Astrocyte (in vitro differentiated cells and primary cell): ENCODE measurements at places on chromosomes 16 and 17.

DNA sequence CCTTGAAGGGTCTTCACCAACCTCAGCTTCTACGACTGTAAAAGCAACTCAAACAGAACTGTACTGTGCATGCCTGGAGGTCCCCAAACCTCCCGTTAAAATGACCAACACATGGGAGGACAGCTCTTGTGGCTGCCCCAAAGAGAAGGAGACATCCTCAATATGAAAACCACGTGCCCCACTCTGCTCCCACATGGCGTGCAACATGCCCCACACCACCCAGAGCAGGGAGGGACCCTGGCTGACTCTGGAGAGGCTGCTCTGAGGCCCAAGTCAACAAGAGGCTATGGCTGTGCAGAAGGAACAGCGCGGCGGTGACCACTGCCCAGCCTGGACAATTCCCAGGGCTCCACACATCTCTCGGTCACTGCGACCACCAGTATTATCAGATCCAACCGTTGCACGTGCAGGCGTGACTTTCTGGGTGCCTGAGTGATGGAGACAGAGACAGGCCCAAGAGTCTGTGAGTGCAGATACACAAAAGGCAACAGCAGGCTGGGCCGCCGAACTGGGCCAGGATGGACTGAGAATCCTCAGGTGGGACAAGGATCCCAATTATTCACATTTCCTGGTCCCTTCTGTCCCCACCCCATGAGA lies 1.4 kb downstream of the PLD6 start:
- no peaks in the 10 kb centered on the region for H3K27me3 ChIP-seq
- H3K4me1 ChIP-seq, result peaks cover 22% of the 10 kb centered on the region
- peak overlapping the region; percentile 63 for H3K4me3 ChIP-seq
- H3K36me3 ChIP-seq, result no peaks in the 10 kb centered on the region
- no peak overlapping the region for H3K27ac ChIP-seq
- DNase-seq, result no peak

DNA sequence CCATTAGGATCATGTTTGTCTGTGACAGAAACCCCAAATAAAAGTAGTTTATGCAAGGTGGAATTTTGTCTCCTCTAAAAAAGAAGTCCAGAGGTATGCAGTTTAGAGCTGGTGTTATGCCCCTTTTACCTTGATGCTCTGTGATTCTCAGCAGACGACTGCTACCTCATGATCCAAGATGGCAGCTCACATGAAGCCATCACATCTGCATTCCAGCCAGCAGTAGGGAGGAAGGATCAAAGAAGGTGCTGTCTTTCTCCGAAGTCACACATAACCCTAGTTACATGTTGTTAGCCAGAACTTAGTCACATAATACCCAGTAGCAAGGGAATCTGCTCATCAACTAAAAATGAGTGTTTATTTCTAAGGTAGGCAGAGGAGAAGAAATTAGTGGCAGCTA lies 135.7 kb upstream of the HS3ST2 start:
- no peaks in the 10 kb centered on the region for H3K4me1 ChIP-seq
- H3K27ac ChIP-seq, result no peak overlapping the region
- H3K4me3 ChIP-seq, result no peak overlapping the region
- H3K36me3 ChIP-seq, result no peaks in the 10 kb centered on the region
- DNase-seq, result no peak

- peaks cover 4% of the 10 kb centered on the region for H3K27me3 ChIP-seq
- no peak overlapping the region for H3K27ac ChIP-seq
- no peaks in the 10 kb centered on the region for H3K36me3 ChIP-seq
- no peaks in the 10 kb centered on the region for H3K4me1 ChIP-seq
Observed at GRCh38 chr17:73722165-73722564, 77.9 kb upstream of the SDK2 start.

GRCh38 chr16:57483725-57484514 lies 2.4 kb downstream of the DOK4 start:
- no peaks in the 10 kb centered on the region for H3K27me3 ChIP-seq
- no peaks in the 10 kb centered on the region for H3K36me3 ChIP-seq
- no peak overlapping the region for H3K4me3 ChIP-seq
- H3K27ac ChIP-seq, result no peak overlapping the region
- peaks cover 17% of the 10 kb centered on the region for H3K4me1 ChIP-seq
- no peak for DNase-seq

DNA sequence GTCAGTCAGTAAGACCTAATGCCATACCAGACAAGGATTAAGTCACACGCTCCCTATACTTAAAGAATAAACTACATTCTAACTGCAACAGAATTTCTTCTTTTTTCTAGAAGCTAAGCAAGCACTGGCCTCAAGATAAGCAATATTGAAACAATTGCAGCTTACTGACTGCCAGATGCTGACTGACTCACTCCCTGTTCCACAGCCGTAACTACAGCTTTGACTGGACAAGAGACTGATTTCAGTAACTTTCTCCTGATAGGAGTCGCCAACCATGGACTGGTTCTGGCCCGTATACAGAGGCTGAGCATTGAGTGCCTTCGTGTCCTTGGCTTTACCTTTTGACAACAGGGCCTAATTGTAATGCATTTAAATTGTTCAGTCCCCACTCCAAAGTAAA lies 67.9 kb downstream of the TRIM37 start:
- no peaks in the 10 kb centered on the region for H3K27me3 ChIP-seq
- no peaks in the 10 kb centered on the region for H3K4me1 ChIP-seq
- H3K4me3 ChIP-seq, result no peak overlapping the region
- DNase-seq, result peak; percentile 49

DNA sequence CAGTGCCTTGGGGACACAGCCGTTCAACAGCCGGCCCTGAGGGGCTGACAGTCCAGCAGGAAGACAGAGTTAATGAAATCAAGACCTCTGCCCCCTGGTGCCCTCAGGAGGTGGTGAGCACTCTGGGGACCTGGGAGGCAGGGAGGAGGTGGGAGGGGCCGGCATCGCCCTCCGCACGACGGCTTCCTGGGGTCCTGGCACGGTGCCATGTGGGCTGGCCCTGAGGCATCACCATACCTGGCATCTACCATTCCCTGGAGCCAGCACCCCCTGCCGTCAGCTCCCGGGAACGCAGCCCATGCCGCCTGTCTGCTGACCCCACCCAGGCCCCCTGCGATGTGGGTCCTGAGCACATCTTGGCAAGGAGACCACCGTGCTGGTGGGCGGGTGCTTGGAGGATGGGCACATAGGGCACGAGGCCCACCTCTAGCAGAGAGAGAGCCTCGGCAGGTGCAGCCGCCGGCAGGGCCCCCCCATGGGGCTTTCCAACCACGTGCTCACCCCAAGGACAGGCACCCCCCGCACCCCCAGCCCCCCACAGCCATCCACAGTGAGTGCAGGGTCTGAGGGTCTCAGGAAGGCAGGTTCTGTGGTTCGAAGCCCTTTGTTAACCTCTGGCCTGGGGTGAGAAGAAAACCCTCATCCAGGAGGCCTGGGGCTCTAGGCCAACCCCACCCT lies 52.5 kb downstream of the ZFPM1 start:
- H3K27ac ChIP-seq, result no peak overlapping the region
- no peak for DNase-seq
- no peaks in the 10 kb centered on the region for H3K4me1 ChIP-seq
- H3K4me3 ChIP-seq, result no peak overlapping the region
- no peaks in the 10 kb centered on the region for H3K36me3 ChIP-seq

DNA sequence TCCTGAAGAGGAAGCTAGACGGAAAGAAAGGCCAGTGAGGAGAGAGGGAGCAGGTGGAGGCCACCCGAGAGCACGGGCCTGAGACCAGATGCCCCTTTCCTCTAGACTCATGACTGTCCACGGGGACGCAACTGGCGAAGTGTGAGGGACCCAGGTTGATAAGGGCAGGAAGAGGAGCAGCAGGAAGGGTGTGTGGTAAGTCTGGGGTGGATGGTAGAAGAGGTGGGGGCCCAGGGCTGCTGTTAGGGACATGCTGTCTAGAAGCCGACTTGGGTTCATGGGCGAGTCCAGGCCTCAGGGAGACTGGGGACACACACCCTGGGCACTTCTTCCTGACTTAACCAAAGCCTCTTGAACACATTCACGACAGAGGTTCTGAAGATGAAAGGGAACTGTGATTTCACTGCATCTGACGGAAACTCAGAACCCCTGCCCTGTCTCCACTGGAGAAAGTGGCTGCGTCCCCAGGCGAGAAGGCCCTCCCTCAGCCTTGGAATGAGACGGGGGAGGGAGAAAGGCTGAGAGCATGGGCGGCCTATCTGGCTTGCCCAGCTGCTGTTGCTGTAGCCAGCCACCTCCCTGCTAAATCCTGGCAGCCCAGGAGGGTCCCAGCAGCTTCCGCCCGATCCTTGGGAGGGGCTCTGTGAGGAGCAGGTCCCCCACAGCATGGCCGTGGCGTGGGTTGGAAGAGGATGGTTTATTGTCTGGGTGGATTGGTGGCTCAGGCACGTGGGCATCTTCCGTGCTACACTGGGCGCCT lies 6.0 kb downstream of the HIC1 start:
- peaks cover 9% of the 10 kb centered on the region for H3K36me3 ChIP-seq
- DNase-seq, result no peak
- H3K4me1 ChIP-seq, result peaks cover 72% of the 10 kb centered on the region
- peak overlapping the region; percentile 99 for H3K27ac ChIP-seq
- H3K27me3 ChIP-seq, result no peaks in the 10 kb centered on the region

GRCh38 chr17:3024346-3024745 lies 39.1 kb downstream of the OR1D5 start:
- H3K4me1 ChIP-seq, result no peaks in the 10 kb centered on the region
- no peaks in the 10 kb centered on the region for H3K27me3 ChIP-seq
- no peak overlapping the region for H3K4me3 ChIP-seq
- no peaks in the 10 kb centered on the region for H3K36me3 ChIP-seq
- no peak for DNase-seq
